Stimulated activated CD8-positive, alpha-beta memory T cell treated with anti-CD3 and anti-CD28 coated beads, Interleukin-15, amount 100 ng/mL, for 1 hour (primary cell): ENCODE measurements at places on chromosomes 5 and 9.

DNA sequence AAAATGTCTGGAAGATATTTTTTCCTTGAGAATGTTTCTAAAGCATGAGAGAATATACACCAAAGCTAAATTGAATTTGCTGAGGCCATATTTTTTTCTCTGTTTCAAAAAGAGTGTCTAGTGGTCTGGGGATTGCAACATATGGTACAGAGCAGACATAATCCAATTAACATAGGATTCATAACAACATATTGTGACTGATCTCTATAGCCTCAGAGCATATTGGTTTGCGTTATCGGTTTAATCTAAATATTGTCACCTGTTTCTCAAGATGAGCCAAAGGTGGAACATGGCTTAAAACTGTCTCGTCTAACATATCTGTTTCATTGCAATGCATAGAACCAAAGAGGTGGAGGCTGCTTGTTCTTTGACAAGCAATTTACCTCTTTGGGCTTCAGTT is 3.9 kb downstream of the PPP3R2 start:
- DNase-seq: no peak

DNA sequence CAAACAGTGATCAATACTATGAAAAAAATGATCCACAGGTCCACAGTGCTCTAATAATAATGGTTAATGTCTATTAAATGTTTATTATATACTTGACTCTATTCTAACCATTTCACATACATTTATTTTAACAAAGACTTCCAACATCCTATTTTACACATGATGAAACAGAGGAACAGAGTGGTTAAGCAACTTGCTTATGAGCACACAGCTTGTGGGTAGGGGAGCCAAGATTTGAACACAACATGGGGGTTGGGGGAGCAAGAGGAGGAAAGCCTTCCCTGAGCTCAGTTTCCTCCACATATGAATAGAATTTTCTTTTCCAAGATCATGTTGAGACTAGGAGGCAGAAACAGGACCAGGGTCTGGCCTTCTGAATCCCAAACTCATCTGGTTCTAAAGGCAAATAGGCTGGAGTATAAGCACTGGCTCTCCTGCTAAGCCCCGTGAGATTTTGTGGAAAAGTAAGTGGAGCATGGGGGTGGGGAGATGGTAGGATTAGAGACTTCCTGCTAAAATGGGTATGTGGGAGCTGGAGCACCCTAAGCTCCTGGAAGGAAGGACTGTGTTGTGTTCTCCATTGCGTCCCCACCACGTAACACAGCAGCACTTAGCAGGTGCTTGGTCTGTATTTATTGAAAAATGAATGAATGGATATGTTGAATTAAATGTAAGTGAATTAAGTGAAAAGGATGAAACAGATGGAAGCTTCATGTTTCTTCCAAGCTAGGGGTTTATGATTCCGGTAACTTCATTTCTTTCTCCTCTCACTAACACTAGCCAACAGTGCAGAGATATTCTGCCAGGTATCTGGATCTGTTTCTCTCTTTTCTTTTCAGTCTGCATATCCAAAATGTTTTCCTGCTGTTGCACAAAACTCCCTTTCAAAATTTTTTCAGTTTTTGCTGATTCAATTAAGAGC is 26.9 kb upstream of the GALNT10 start:
- no peak for DNase-seq

DNA sequence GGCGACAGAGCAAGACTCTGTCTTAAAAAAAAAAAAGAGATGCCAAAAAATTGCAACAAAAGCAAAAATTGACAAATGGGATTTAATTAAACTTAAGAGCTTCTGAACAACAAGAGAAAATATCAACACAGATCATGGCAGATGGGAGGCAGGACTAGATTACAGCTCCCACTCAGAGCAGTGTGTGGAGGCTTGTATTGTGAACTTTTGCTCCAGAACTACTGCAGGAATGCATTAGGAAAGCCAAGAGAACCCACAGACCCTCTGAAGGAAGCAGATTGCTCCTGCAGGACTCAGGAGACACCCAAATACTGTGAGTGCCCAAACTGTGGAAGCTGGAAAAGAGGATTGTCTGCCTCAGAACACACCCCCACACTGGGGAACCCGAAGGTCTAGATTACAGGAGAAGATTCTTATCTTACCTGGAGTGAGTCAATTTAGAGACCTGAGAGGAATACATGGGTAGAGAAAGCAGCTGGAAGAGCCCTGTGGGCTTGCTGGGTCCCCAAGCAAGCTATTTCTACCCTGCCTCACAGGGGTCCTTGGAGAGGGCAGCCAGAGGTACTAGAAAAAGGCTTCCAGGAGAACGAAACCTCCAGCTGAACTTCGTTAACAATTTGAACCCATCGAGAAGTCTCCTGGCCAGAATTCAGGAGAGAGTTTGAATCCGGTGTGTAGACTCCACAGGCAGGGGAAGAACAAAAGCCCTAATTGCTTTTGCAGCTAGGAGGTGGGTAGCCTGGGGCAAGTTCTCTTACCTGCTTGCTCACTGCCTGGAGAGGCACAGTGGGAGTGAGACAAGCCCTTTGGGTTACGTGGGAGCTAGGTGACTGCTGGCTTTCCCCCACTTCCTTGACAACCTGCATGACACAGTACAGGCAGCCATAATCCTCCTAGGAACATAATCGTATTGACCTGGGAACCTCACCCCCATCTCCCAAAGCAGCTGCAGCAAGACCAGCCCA is 593.4 kb upstream of the RGMB start:
- no peak for DNase-seq

DNA sequence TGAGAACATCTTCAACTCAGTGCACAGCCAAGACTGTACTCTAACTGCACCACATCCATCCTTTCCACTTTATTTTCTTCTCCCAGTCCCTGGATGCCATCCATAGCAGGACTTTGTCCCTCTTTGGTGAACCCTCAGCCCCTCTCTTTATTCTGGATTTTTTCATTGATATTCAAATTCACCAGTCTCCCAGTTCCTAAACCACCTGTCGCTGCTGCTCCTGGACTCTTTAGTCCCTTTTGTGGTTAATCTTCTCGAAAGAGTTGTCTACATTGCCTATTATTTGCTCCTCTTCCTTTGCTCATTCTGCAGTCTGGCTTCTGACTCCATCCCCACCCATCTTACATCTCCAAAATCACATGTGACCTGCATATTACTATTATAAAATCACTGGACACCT is 59.4 kb upstream of the ZSWIM6 start:
- no peak for DNase-seq

DNA sequence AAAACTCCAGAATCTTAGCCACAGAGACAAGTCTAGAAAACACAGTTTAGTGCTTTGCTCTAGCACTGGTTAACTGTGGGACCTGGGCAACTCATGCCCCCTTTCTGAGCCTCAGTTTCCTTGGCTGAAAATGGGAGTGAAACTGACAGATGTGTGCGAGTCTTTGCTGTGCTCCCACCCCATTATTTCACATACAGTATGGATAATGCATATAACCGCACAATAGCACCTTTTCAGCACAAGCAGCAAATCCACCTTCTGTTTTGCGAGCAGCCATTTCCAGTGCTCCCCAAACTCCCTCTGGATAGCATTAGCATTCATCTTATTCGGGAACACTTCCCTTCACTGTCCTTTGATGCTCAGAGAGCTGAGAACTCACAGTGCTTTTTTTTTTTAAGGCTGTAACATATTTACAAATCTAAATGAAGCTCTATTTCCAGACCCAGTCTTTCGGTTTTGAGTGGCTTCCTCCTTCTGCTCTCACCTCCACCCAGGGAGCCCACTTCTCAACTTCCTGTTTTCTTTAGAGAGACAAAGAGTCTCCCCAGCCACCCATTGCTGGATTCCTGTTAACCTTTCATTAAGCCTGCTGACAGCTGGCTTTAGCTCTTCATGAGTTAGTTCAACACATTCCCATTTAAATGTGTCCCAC is 49.2 kb downstream of the TIMD4 start:
- no peak for DNase-seq

GRCh38 chr5:107422494-107422893 is 248.2 kb downstream of the EFNA5 start:
- DNase-seq: no peak

DNA sequence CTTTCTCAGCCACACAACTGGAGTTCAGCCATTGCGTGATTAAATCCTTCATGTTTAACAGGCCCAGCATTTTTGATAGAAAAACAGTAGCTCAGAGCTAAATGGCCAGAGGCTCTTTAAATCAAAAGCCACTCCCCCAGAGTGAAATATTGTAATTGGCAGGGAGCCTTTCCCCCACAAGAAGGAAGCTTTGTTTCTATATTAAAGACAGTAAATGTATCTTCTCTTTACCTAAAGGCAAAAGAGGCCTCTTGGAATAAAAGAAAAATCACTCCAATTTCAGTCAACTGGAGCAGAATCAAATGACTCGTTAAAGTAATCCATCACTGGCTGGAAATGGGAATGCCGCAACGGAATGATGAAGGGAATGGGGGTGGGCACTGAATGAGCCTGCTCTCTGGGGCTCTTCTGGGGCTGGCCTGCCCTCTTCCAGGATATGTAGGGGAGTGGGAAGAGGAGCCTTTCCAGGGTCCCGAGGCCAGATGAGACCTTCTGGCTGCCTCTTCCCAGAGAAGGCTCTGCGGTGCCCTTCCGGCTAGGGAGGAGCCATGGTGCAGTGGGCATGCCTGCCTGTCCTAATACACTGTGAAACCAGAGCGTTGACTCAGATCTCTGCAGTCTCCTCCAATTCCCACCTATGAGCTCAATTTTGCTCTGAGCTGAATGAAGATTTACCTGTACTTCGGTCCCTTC is 45.2 kb downstream of the ANKDD1B start:
- DNase-seq: no peak

DNA sequence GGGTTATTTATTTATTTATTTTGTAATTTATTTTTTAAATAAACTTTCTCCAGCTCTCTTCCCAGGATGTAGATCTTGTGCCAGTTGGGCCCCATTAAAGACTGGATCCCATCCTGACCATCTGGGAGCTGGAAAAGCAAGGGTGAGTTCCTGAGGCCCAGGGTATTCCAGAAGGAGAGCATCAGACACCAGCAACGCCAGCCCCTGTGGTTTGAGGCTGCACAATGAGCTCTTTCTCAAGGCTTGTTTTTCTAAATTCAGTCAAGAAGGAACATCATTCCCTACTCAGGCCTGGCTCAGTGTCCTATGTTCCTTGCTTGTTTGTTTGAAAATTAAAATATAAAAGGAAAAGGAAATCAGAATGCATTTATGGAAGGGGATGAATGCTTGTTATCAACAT is 313.3 kb downstream of the EBF1 start:
- DNase-seq: no peak

DNA sequence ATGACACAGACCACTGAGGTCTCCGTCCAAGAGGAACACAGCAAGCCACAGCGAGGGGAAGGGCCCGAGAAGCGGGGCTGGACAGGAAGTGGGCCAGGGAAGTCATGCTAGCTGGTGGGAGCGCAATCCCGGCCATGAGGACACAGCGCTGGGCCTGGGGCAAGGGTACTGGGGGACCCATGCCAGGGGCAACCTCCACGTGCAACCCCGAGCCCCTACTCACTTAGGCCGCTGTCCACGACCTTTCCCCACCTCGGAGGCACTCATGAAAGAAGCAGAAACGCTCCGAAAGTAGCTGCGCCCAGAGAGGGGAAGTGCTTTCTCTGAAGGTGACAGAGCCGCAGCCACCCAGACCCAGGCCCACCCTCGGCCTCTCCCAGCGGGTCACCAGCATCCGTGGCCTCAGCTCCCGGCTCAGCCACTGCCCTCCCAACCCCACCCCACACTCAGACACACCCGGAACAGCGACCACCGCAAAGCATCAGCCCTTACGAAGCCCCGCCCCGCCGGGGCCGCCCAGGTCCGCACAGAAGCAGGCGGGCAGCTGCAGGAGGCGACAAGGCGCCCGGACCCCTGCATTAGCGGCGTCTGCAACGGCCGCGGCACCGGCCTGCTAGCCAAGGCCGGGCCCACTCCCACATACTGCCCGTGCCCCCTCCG is 782 bp downstream of the BICD2 start:
- DNase-seq: no peak

GRCh38 chr5:124079062-124079461 is 567.1 kb downstream of the CSNK1G3 start:
- DNase-seq: no peak

GRCh38 chr5:88676637-88677375 is 206.2 kb downstream of the MEF2C start:
- DNase-seq: no peak
